ENCODE measurements at places on chromosomes 5 and 9.

- DNase-seq: no peak
These were observed 4.0 kb downstream of the RGS7BP start for GRCh38 chr5:64509828-64510227.

DNA sequence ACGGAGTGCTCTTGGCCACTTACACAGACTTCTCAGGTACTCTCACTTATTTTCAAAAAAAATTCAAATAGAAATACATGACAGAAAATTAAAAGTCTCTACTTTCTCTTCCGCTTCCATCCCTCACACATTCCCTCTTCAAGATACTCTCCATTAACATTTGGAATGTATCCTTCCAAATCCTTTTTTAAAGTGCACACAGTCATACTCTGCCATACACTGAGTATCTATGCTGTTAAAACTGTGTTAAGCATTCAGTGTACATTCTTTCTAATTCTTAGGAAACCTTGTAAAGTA lies 15.5 kb downstream of the GOLPH3 start:
- no peak for DNase-seq

DNA sequence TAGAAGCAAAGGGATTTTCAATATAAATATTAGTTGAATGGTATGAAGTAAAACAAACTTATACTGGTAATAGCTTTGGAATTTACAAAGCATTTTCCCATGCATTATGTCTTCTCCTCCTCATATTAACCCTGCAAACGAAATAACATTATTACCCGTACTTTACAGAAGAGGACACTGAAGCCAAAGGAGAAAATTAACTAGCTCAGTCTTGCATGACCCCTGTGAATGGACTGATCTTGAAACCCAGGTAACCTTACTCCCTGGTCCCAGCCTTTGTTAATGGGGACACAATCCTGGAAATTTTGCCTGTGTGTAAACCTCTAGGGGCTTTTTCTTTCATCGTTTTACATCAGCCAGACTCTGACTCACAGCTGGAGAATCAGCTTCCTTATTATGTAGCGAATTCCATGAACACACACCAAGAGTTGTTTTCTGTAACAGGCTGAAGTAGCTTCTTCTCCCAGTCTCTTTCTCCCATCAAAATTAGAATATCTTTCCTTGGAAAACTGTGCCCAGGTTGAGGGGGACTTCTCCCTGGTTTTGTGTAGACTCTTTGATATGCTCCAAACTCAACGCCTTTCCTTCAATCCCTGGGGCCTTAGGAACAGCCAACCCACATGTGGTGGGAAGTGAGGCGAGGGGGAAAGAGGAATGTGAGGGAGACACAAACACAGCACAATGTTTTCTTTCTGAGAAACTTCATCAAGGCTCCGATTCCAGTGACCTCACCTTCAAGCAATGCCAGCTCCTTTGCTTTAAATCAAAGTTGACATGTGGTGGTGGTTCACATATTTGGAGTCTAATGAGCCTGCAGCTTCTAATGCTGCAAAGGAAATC lies 480.9 kb upstream of the PAPPA start:
- DNase-seq: no peak

DNA sequence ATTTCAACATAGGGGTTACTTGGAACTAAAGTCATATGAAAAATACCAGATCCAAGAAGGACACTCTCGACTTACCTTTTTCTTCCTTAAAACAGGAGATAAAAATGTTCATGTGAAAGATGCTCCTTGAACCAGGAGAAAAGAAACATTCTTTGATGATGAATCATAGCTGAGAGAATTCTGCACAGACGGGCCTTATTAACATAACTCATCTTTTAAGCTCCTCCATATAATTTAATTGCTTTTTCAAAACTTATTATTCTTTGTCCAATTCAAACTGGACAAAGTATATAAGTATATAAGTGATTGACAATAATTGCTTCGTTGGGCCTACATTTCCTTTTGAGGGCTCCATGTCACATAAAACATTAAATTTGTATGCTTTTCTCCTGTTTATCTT lies 945.2 kb upstream of the C9orf72 start:
- no peak for DNase-seq

- no peak for DNase-seq
These were observed 110.9 kb upstream of the DMAC1 start for GRCh38 chr9:7910426-7911020.

GRCh38 chr5:137836997-137837396 lies 30.7 kb upstream of the MYOT start:
- DNase-seq: no peak

GRCh38 chr5:106136061-106136460 lies 1534.7 kb downstream of the EFNA5 start:
- DNase-seq: no peak

- DNase-seq: no peak
These were observed at the start of gene SLC1A3 for GRCh38 chr5:36606428-36607113. Gene SLC1A3, plus strand, starts transcription at chr5:36606606. Its CDS starts 1,818 bp downstream, at chr5:36608424.

- DNase-seq: no peak
These were observed 546.8 kb downstream of the LRRC70 start for GRCh38 chr5:63125392-63125791.

GRCh38 chr9:128705051-128705965 lies 3.0 kb downstream of the PKN3 start:
- no peak for DNase-seq

DNA sequence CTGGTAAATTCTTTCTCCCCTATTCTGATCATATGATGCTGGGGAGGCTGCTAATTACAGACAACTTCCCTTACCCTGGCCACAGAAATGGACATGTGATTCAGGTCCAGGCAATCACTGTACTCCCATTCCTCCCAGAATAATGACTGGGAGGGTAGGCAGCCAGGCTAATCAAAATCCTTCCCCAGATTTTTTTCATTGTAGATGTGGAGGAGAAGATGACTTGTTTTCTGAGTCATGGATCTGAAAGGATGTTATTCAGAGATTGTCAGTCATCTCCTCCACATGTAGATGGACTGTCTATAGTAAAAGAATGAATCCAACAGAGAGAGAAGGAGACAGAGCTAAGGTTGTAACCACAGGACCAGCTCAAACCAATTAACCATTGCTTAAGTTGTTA lies 123.9 kb upstream of the PUM3 start:
- no peak for DNase-seq

DNA sequence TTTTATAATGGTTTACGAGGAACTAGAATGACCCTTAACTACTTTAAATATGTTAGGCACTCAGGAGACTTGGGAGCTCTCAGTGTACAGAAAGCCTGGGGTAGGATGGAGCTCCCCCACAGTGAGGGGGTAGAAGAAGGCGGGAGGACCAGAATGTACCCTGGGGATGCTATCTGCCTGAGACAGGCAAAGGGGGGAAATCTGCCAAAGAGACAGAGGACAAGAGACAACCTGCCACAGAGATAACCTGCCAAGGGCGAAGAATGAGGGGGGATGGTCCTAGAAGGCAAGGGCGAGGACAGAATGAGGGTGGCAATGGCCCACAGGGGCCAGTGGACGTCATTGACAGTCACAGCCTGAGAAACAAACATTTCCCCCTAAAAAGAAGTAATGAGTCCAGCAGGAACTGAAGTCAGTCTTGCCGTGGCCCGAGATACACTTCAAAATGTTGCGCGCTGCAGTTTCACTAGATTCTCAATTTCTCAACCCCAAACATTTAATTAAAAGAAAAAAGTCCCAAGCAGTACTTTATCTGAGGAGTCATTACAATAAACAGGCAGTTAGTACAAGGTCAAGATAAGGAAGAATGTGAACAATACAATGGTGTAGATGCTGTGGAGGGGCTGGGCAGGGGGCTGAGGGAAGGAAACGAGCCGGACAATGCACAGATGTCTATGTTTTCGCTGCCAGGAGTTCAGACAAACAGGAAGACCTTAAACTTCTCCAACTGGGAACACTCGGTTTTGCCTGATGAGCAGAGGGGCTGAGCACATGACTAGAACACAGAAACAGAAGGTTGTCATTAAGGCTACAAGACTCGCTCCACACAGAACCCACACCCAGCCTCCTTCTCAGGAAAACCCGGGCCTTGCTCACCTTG lies 125.0 kb downstream of the LHFPL2 start:
- DNase-seq: no peak

GRCh38 chr5:67246546-67247268 lies 50.1 kb upstream of the CD180 start:
- DNase-seq: no peak

DNA sequence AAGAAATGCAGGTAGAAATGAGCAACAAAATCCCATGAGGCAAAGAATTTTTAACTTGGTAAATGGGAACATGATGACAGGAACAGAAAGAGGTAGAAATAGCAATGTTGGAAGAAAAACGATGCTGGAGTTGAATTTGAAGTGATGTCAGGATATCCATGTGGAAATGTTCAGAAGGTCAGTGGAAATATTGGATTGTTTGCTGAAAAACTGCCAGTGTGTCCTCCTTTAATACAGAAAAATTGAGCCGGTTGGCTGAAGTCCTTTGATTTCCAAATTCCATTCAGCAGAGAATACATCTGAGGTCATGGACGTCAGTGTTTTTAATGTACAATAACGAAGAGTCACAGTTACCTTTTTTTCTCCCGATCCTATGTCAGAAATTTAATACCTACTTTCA lies 110.0 kb upstream of the DMAC1 start:
- DNase-seq: no peak

DNA sequence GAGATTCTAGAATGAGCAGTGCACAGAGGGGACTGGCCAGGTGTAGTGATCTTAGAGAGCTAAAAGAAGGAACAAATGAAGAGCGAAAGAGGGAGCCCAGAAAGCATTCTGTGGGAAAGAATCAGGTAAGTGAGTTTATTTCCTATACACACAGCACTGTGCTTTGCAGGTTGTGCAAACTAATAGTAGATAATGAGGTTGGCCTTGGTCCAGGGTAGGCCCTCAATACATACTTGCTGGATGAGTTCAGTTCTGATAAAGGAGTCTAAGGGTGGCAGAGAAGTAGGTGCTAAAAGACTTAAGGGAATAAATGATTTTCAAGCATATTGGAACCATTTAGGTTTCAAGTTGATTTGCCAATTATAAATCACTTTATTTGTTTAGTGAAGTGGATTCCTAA lies 122.0 kb downstream of the NPR3 start:
- DNase-seq: no peak

DNA sequence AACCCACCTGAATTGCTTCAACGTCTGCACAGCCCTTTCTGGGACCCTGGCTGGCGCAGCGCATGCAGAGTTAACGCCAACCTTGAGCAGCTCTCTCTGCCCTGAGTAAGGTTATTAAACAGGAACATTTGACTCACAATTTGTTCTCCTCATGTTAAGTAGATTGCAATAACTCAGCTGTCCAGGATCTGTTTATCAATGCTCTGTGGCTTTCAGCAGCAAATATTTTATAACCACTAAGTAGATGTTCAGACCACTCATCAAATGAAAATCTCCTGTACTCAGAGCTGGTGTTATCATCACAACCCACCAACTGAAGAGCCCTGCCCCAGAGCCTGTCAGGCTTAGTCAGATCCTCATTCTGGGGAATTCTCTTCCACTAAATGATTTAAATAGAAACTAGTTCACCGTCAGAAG lies 403.0 kb downstream of the ZNF608 start:
- DNase-seq: no peak

GRCh38 chr5:66992547-66992946 lies 204.1 kb downstream of the CD180 start:
- no peak for DNase-seq
